ENCODE measurements at places on chromosomes 3 and 15.

- DNase-seq = no peak
Measured at GRCh38 chr3:197807969-197808587, 17.0 kb downstream of the LRCH3 start.

- no peak for DNase-seq
Measured at GRCh38 chr3:123159926-123160635, 41.7 kb upstream of the SEC22A start.

GRCh38 chr15:98700519-98700918 lies 52.2 kb downstream of the IGF1R start:
- no peak for DNase-seq

DNA sequence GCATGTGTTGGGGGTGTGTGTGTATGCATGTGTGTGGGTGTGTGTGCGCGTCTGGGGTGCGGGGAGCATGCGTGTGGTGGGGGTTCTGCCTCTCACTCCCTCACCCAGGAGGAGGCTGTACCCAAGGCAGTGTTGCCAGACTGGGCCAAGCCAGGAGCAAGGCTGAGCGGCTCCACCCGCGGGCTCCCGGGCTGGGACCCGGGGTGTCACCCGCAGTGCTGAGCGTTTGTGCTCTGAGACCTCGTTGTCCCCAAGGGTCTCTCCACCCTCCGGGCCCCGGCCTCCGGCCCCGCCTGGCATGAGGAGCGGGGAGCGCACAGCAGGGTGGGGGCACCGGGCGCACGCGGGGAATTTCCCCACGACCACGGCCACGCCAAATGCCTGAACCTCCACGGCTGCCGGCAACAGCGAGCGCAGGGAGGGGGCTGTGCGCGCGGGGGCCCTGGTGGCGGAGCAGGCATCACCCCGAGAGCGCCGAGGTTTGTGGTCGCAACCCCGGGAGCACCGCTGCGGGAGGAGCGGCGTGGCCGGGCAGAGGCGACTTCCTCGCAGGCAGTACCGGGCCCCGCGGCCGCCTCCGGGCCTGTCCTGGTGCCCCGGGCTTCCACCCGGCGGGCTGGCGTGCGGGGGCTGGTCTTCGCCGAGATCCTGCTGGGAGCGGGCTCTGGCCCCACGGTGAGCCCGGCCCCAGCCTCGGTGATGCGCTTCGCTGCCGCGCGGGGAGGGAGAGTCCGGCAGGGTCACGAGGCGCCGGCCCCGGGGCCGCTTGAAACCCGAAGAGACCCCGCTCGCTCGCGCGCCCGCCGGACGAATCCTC lies 7.4 kb upstream of the OCA2 start:
- no peak for DNase-seq

DNA sequence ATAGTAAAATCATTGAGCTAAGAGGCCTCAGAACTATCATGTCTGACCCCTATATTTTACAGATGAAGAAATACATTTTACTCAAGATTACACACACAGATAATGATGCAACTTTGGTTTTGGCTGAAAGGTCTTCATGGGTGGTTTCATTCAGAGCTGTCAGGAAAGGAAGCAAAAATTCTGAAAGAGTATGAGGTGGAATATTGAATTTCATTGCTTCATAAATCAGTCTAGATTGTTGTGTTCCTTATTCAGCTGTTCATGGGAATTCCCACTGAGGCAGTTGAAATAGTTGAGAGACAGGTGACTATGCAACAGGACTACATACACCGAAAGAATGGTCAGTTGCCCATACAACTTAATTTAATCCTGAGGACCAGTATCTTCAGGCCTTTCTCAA lies 39.4 kb downstream of the CD200 start:
- DNase-seq = no peak

GRCh38 chr15:35078221-35078915 lies 6.7 kb downstream of the NANOGP8 start:
- DNase-seq = peak; percentile 40

DNA sequence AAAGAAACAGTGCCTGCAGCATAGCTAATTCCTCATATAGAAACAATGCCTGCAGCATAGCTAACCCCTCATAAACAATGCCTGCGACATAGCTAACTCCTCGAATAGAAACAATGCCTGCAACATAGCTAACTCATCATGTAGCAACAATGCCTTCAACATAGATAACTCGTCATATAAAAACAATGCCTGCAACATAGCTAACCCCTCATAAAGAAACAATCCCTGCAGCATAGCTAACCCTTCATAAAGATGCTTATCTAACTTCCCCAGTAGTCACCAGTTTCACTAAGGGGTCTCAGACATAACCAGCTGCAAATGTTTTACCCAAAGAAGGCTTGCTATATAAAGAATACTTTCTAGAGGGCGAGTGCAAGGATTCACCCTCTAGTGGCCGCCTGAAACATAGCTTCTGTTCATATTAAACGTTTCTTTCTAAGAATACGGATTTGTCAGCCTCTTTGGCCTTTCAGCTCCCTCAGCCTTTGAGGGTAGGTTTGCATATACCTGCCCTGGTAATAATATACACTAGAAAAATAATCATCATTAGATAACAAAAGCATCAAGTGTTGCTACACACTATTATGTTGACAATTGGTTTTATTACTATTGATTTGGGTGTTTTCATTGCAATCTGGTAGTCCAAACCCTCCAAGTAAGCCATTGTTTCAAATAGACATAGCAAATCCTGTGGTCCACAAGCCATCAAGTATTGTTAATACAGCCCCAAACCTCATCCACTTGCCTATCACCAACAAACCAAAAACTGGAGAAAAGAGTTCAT lies 44.4 kb upstream of the FAN1 start:
- DNase-seq = peak; percentile 40

DNA sequence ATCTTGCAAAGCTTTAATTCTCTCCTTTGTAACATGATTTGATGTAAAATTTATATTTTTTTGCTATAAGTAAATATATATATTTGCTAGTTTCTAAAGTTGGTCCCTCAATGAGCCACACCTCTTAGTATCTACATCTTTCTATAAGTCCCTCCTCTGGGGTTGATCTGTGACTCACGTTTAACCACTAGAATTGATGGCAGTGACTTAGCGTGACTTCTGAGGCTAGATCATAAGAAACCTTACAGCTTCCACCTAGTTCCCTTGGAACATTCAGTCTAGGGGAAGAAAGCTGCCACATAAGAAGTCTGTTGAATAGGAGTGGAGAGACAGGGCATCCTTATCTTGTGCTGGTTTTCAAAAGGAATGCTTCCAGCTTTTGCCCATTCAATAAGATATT lies 56.6 kb upstream of the TNIK start:
- DNase-seq = no peak

- peak; percentile 45 for DNase-seq
Measured at GRCh38 chr3:124648551-124648950, 81.7 kb upstream of the UMPS start.

GRCh38 chr3:45509038-45509767 lies 85.3 kb upstream of the LIMD1 start:
- DNase-seq = no peak

DNA sequence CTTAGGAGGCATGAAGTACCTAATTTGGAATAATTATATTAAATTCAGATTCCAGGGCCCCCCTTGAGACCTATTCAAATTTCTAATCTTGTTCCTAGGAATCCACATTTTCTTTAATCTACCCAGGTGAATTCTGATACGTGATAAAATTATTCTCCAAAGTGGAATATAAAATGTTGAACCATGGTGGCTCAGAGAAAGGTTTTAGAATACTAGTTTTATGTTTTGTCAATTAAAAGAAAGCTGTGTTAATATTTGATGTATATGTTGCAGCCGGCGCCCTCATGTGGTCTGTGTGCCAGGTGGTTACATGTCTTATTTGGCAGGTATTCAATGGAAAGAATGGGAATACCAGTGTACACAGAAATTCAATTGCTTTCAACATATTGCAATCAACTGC lies 321.8 kb downstream of the FEZF2 start:
- DNase-seq = peak; percentile 27

DNA sequence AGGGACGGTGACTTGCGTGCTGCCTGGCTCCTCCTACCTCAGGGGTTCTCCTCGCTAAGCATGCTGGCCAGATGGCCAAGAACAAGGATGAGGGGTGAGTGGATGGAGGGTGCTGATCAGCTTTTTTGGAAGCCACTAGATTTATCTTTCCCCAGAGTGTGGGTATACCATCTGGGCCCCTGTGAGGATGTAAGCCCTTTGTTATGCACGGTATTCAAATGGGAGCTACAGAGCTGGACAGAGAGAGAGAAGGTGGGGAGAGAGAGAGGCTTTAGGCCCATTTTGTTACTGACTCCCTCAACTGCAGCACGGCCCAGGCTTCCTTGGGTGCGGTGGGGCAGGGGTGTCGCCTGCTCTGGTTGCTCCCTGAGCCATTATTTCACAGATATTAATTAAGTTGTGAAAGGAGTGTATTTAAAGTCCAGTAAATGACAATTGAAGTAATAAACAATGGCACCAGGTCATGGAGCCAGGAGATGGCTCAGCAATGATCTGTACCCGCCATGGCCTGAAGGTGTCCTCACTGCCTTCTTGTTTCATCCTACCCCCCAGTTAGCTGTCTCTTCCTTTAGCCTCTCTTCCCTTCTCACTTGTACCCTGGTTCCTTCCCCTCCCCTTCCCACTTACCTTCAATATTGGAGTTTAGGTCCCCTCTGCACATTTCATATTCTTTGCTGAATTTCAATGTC lies 158.0 kb downstream of the CLSTN2 start:
- no peak for DNase-seq

DNA sequence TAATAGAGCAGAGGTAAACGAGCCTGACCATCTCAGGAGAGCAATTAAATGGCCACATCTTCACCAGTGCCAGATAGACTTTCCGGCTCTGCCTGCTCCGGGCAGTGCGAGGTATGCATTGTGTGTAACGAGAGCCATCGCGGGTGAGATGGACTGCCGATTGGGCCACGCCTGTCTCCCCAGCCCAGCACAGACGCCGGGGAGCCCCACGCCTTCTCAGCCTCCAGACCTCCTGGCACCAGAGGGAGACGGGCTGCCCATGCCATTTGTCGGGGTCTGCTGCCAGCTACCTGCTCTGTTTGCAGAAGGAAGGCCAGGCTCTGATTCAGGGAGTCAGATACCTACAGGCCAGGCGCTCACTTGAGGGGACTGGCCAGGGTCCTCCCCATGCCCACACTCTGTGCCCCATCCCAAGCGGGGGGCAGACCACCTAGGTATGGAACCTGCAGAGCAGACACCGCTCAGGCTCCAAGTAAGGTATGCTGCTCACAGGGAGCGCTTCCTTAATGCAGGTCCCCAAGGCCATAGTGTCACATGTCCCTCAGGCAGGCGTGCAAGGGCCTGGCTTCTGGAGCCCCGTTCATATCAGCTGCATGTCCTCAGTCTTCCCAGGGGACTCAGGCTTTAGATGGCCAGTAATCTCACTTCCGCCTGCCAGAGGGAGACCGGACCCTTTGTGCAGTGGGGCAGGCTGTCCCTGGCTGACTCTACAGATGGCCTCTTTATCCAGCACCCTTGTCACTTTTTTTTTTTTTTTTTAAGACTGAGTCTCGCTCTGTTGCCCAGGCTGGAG lies 62.2 kb downstream of the DNAJB8 start:
- no peak for DNase-seq

DNA sequence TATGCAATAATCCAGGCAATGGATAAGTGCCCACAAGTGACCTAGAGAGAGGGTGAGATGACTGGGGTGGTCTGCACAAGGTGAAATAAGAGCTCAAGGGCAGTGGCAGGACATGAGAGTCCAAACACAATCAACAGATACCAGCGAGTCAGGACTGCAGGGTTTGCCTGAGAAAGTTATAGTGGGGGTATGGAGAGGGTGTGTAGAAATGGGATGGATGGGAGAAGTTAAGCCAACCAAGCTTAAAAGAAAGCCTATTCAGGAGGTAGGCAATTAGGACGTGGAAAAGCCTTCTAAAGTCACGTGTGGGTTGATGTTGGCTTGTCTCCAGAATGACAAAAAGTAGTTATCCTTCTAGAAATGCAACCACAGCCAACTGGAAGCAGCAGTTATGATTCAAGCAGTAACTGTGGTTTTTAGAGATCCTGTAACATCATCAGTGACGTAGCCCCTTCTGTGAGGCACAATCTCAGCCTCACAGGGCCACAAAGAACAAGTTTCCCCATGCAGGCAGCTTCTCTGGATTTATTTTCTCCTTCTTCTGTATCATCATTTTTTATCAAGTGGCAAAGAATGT lies 56.1 kb downstream of the FAM174B start:
- no peak for DNase-seq

- no peak for DNase-seq
Measured at GRCh38 chr3:127758013-127758412, 64.3 kb downstream of the MGLL start.

GRCh38 chr15:54519577-54519976 lies 541.3 kb downstream of the UNC13C start:
- DNase-seq = peak; percentile 50

DNA sequence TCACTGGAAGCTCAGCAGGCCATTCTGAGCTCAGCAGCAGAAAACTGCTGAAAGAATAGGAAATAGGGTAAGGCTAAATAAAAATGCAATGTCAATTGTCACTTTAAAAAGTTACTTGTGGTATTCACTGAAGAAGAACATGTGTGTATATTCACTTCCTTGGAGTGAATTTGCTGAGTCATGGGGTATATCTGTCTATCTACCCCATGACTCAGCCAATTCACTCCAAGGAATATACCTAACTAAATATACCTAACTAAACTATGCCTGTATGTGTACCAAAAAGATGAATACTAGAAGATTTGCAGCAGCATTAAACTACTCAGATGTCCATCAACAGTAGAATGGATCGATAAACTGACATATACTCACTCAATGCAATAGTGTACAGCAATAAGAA lies 69.5 kb upstream of the KCNAB1 start:
- DNase-seq = no peak

- DNase-seq = no peak
Measured at GRCh38 chr3:170579646-170580045, 6.2 kb downstream of the SLC7A14 start.

GRCh38 chr3:11915621-11916424 lies 69.1 kb upstream of the TAMM41 start:
- DNase-seq = no peak

DNA sequence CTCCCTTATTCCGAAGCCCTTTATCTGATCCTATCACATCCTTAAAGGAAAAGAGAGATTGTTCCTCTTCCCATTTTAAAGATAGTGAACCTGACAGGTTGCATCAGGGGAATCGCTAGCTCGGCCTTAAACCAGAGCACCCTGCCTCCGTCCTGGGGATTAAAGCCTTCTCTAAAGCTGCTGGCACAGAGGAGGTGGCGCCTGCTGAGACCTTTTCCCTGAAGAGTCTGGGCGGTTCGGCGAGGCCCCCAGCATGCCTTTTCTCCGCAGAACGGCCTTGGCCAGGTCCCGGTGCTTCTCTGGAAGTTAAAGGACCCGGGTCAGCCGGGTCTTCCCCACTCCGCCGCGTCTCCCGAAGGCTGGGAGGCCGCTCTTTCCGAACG lies 593 bp downstream of the FAM219B start:
- peak; percentile 65 for DNase-seq

DNA sequence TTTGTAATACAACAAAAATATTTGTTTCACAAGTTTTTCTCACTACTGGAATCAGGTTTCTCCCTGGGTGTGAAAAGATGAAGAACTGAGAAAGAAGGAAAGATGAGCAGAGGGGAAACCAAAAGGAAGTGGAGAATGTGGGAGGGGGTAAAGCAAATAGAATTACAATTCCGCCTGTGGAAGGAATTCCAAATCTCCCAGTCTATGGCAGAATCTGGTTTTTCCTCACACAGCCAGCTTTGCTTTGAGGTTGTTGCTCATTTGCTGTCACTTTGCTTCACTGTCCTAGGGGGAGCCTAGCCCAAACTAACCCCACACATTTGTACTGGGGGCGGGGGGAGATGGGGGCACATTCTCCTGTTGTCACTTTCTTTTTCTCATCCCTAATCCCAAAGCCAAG lies 43.9 kb downstream of the RPL22L1 start:
- DNase-seq = no peak

Measured in KBM-7 (cell line).